SK-MEL-5 (cell line): ENCODE measurements at places on chromosomes 12 and 14. TPM values are rescaled to one million over a fixed set of nuclear protein-coding genes. Genes with fewer than 3 reads are reported as not detected.

DNA sequence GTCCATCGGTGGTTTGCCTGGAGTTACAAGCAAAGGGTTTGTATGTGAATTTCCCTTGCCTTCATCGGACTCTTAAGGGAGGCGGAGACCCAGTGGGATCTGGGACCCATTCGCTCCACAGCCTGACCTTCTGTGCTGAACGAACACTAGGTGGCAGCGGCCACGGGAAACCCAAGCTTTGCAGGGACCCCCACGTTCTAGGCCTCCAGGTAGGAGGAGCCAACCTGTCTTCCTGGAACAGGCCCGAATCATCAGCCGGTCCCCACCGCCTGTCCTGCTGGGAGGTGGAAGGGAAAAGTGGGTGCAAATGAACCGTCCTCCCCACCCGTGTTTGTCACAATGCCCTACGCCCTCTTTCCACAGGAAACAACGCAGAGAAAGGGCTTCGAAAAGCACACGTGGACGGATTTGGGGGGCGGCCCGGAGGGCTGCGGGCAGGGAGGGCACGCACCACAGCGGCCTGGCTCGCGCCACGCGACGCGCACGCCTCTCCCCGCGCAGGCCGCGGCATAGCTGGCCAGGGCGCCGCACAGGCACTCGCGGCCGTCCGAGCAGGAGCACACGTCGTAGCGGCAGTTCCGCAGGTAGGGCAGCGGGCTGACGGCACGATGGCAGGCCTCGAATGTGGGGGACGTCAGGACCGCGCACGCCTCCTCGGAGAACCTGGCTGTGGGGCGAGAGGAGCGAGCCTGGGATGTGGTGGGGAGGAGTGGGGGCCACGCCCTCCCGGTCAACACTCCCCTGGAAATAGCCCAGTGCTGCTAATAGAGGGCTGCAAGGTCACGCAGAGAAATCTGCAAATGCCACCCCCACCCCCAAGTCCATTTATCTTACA lies 67.8 kb downstream of the VWF start:
- DNase-seq: peak; percentile 33

The PPM1A gene
- 20.5 and 22.7 TPM in 2 replicates for total RNA-seq

DNA sequence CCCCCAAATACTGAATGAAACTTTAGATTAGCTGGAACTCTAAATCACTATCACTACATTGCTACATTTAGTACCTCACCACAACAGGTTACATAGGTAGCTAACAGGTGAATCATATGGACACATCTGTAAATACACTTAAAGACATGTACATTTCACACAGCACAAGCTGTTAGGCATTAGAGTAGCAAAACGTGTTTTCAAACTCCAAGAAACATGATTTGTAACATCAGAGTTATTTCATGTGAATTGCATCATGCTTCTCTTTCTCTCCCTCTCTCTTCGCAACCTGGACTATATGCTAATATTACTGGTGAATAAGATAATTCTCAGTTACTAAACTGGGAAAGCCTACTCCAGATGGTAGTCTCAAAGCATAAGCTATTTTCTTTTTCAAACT lies 4.3 kb downstream of the SEL1L start:
- DNase-seq: no peak

DNA sequence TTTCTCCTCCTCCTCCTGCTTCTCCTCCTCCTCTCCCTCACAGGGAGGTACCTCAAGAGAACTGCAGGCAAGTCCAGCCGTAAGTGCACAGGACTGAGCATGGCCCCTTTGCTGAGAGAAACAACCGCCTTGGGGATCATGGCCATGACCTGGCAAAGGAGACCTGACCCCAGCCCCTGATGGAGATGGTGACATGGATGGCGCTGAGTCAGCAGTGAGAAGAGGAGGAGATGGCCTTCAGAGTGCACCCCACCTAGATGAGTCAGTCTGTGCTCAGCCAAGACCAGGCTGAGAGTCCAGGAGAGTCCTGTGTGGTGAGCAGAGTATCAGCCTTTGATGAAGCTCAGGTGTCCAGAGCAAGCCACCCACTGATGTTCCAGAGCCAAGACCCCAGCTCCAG lies 36.4 kb downstream of the MEG3 start:
- no peak for DNase-seq

The PFDN5 gene
- 531 and 559 TPM in 2 replicates for total RNA-seq

GRCh38 chr12:98737322-98737712 lies 92.2 kb downstream of the APAF1 start:
- no peak for DNase-seq

GRCh38 chr14:103329401-103330347 lies 4.4 kb upstream of the EIF5 start:
- DNase-seq: peak; percentile 56

The BDKRB1 gene
- total RNA-seq: 0.53 TPM in 1 of 2 replicates, not detected in the other

DNA sequence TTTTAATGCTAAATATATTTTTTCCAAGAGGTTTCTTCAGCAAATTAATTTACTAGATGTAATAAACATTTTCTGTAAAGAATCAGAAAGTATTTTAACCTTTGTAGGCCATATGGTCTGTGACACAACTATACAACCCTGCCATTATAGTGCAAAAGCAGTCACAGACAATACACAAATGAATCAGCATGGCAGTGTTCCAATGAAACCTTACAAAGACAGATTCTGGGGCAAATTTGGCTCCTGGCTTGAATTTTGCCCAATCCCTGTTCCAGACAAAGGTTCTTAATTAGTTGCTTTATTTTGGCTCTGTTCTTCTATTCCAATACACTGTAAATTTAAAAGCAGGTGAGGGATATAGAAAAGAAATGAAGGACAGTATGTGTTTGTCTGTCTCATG lies 352.5 kb downstream of the C12orf50 start:
- DNase-seq: no peak

GRCh38 chr14:96119947-96120346 lies 80.8 kb downstream of the C14orf132 start:
- no peak for DNase-seq

The BCL2L14 gene
- not detected in 2 replicates for total RNA-seq

GRCh38 chr12:57111031-57111734 lies at the start of gene STAT6:
STAT6 (minus strand) TSS chr12:57111362; CDS start chr12:57108278, 3,084 bp downstream.
- DNase-seq: peak; percentile 68

- DNase-seq: no peak
These were observed 21.1 kb upstream of the CATSPERB start for GRCh38 chr14:91752961-91753360.

DNA sequence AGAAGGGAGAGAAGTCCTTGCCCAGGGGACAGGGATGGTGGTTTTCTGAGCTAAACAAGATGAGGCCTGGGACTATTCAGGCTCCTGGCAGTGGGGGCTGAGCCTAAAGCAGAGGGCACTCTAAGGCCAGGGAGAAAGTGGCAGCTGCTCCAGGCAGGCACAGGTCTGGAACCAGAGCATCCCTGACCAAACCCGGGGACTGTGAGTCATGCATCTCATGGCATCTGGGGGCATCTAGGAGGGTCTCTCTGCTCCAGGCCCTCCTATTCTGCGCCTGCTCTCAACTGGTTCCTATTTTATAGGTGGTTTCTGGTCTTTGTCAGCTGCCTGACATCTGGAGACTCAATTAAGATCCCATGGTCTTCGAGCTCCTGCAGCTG lies 11.6 kb downstream of the KRT7 start:
- no peak for DNase-seq

The CCDC184 gene
- 0.05 TPM in 2 replicates for total RNA-seq

DNA sequence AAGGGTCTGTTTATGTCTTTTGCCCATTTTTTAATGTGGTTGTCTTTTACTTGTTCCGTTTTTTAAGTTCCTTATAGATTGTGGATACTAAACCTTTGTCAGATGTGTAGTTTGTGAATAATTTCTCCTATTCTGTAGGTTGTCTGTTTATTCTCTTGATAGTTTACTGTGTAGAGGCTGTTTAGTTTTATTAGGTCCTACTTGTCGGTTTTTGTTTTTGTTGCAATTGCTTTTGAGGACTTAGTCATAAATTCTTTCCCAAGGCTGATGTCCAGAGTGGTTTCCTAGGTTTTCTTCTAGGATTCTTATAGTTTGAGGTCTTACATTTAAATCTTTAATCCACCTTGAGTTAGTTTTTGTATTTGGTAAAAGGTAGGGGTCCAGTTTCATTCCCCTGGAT lies 33.9 kb downstream of the SLC39A9 start:
- no peak for DNase-seq

- DNase-seq: no peak
These were observed 153.7 kb downstream of the AACS start for GRCh38 chr12:125218952-125219351.

DNA sequence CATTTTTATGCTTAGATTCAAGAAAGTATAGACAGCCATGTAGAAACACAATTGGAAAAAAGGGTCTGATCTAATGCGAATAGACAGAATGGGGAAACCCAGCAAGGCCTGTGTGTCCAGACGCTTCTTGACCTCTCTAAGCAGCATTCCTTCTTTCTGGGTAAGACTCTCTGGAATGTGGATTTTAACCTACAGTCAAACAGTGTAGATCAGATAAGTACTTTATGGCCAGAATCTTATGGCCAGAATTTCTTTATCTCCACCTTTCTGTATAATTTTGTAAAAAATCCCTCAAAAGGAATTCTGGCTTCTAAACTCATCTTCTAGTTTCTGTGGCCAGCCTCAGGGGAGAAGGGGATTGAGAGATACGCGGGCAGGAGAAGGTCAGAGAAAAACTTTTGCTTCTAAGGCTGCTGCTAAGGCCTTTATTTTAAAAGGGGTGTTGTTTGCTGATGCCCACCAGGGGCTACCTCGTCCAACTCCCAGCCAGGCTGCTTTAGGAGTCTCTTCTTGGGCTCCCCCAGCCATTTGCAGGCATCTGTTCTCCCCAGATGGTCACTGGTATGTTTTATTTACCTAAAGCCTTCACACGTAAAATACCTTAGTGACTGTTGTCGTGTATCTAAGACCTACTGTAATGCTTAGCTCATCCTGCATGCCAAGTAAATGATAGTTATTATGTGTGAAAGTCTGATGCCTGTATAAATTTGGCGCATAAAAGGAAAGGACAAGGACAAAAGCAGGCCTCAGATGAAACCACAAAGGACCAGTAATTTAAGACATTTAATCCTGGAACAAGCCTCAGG lies 68.4 kb downstream of the ANO6 start:
- no peak for DNase-seq
